Stimulated activated CD8-positive, alpha-beta memory T cell treated with anti-CD3 and anti-CD28 coated beads, Interleukin-4, amount 100 ng/mL, for 1 hour (primary cell): ENCODE measurements at places on chromosomes 4 and X.

DNA sequence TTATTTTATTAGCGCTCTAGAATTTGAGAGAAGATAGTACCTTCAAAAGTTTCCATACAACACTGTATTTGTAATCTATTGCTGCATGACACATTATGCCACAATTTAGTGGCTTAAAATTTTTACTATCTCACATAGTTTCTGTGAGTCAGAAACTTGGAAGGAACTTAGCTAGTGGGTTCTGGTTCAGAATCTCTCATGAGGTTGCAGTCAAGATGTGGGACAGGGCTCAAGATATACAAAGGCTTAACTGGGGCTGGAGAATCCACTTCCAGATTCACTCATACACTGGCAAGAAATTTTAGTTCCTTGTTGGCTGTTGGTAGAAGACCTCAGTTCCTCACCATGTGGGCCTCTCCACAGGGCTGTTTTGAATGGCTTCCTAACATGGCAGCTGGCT, 11.5 kb upstream of the C4orf54 start:
- DNase-seq, result no peak

- no peak for DNase-seq
Measured at GRCh38 chr4:8050555-8051206, 107.9 kb downstream of the ABLIM2 start.

DNA sequence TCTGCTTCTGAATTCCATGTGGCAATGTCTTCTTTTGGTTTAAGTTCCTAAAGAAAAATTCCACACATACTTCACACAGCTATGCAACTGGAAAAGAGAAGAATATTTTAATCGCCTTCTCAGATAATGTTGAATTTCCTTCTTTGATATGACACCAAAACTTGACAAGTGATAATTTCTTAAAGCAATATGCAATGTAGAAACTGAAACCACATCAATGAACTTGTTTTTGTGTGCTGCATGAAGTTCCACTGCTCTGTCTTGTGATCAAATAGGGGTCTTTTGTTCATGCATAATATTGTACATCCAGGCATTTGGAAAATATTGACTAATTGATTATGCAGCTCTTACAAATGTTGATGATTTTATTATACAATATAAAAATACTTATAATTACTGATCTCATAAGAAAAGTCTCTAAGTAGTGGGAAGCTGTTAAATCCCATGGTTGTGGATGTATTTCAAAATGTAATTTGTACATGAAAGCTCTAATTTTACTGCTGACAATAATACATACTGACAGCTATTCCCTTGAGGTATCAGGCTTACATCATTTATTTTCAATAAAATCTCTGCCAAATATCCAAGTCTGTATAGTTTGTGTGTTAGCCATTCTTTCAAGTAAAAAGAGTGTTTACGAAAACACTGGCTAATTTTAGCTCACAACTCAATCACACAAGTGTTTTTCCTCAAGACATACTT, 56.5 kb downstream of the AGA start:
- DNase-seq, result no peak

- DNase-seq, result no peak
Measured at GRCh38 chrX:16137416-16138107, 14.2 kb downstream of the GRPR start.

DNA sequence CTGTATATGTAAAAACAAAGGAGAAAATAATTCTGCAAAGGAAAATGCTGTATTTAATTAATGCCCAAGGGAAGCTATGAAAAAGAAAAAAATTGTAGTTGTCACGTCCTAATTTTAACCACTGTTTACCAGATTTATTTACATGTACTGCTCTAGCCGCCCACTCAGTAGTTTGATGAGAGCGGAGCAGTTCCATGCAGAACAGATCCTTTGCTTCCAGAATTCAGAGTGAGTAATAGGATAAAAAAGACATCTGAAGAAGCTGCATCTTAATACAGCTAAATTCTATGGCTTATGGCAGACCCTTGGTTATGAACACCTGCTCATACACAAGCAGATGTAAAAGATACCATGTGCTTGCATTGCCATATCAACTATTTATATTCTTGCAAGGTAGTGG, 287.0 kb downstream of the GASK1B start:
- DNase-seq, result no peak

GRCh38 chrX:38166478-38167083, 54.1 kb downstream of the SRPX start:
- no peak for DNase-seq

- no peak for DNase-seq
Measured at GRCh38 chr4:152109531-152110509, 349.0 kb upstream of the GATB start.

- DNase-seq, result no peak
Measured at GRCh38 chr4:166658585-166658984, 575.7 kb downstream of the SPOCK3 start.

DNA sequence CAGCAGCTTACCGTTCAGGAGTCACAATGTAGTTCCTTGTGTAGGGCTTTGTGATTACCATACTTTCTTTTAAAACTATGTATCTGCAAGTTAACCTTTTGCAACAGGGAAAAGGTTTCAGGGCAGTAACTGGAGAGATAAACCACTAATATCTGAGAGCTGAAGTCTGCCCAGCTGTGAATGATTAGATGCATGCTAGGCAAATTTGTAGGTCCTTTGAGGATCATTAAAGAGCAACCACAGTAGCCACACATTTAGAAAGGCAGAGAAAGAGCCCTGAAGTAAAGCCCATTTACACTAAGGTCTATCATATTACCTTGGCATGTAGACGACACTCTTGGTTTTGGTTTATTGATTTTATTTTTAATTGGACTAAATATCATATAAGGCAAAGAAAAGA, 60.0 kb downstream of the ATP8A1 start:
- DNase-seq, result no peak

- no peak for DNase-seq
Measured at GRCh38 chrX:26262121-26262523, 46.2 kb downstream of the MAGEB5 start.

DNA sequence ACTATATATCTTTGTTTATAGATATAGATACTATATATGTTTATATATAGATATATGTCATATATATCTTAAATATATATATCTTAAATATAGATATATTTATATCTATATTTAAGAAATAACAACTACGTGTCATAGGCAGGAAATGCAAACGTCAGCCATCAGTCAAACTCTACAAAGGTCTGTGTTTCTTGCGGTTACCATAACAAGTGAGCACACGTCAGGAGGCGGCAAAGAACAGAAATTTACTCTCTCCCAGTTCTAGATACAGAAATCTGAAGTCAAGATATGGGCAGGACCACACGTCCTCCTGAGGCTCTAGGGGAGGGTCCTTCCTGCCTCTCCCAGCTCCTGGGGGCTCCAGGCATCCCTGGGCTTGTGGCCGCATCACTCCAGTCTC, 6.5 kb downstream of the PLCXD1 start:
- DNase-seq, result no peak

GRCh38 chr4:8869898-8870646, 1.6 kb downstream of the HMX1 start:
- DNase-seq, result no peak

DNA sequence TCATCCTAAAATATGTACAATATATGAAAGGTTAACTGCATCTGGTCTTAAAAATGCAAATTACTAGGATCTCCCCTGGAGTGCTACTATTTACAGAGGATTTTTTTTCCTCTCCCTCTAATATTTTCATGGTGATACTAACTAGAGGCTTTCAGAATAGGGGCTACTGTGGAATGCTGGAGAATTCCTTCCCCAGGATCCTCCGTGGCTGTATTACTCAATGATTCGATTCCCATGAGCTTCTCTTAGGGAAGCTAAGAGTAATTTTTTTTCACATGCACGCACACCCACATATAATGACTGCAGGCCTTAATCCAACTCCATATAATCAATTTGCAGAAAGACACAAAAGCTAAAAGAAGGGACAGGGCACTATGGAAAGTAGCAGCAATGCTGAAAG, 184.7 kb downstream of the ARHGAP6 start:
- no peak for DNase-seq

- DNase-seq, result no peak
Measured at GRCh38 chr4:41381384-41381783, 124.7 kb downstream of the UCHL1 start.

- no peak for DNase-seq
Measured at GRCh38 chr4:140213749-140214148, 59.8 kb upstream of the MAML3 start.

DNA sequence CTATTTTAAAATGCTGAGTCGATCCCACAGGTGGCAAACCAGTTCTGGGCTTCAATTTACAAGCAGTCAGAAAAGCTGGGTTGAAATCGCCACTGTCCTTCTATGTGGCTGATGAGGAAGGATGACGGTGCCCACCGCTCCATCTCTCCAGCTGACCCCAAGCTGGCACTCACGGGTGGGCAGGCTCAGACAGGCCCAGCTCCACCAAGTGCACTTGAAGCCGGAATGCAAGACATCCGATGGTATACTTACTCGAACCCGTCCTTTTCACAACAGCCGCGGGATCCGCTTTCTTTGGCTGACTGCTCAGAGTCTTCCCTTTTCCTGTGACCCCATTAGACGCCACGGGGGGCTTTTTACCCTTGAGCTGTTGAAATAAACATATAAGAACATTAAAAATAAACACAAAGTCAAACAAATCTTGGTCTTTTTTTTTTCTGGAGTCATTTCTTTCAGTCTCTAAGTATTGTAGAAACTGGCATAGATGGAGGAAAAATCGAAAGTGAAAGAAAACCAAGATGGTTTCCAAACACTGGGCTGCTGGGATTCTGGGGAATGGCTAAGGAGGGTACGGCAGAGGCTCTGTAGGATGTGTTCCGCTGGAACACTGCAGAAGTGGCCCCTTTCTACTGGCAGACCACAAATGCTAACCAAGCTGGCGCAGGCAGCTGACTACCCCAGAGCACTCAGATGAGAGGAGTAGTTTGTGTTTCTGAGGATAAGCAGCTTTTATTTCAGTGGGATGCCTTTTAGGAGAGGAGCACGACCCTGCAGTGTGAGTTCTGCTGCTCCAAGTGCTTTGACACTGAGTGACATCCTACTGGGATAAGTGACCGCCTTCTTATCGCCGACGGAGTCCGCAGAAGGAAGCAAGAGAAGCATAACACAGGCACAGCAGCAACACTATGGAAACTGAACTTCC, 160.9 kb downstream of the AFAP1 start:
- DNase-seq, result no peak

DNA sequence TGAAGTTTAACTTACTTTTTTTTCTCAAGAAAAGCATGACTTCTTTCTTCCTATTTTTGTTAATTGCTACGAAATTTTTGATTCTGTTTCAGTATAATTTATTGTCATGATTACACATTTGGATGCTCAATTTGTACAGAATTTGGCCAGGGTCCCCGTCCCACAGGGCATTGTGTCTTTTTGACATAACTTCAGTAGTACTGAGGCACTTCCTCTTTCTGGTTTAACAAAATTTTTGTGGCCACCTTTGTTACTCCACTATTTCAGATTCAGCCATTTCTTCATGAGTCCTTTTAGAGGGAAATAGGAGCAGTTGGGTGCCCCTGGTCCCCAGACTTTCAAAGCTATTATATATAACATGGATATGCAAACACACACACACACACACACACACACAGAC, 1248.7 kb downstream of the PCDH7 start:
- no peak for DNase-seq

GRCh38 chr4:145069361-145069760, 28.6 kb downstream of the ANAPC10 start:
- no peak for DNase-seq

DNA sequence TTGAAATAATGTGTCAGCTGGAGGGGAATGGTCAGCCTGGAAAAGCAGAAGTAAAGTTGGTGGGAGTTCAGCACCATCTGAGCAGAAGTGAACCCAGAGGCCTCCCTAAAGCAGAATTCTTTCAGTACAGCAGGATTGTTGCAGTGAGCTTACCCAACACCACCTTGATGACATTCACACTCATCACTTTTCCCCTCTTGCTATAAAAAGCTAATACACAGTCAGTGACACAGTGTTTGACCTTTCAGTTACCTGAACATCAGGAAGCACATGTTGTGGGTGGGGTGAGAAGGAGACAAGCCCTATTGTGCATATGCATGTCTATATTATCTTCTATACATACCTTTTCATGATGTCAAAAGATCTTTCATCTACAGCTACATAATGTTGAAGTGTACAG, 624.7 kb upstream of the ZFP42 start:
- DNase-seq, result no peak

- DNase-seq, result no peak
Measured at GRCh38 chr4:56310401-56311125, 76.7 kb downstream of the AASDH start.

DNA sequence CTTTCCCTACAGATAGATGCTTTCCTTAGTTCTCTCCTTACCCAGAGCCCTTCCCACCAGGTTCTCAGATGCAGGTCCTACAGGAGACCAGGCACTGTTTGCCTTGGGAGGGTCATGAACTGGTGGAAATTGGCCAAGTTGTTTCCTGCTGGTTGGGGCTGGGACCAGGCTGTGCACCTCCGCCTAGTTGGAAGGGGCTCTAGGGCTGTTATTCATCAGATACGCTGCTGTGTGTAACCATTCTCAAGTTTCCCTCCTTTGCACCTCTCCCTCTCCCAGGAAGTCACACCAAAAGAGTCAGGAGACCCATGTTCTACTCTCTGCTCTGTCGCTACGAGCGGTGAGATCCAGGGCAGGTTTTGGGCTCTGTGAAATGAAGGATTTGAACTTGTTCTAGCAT, 11.9 kb upstream of the VSIG1 start:
- no peak for DNase-seq

- DNase-seq, result no peak
Measured at GRCh38 chrX:114976292-114976691, 41.1 kb downstream of the IL13RA2 start.

DNA sequence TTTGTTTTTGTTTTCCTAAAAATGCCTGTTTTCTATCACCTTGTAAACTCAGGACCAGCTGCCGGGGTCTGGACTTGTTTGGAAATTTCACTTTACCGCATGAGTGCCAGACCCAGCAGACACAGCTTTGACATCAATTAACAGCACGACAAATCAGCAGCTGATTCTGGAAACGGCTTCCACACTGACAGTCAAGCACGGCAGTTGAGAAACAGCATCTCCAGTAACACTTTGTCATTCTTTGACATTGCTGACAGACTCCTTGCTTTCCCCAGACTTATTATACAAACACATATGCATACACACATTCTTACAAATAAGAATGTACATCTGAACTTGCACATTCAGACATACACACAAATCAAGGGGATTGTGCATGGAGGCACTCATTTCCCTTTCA, 1017.6 kb upstream of the HS3ST1 start:
- DNase-seq, result no peak

DNA sequence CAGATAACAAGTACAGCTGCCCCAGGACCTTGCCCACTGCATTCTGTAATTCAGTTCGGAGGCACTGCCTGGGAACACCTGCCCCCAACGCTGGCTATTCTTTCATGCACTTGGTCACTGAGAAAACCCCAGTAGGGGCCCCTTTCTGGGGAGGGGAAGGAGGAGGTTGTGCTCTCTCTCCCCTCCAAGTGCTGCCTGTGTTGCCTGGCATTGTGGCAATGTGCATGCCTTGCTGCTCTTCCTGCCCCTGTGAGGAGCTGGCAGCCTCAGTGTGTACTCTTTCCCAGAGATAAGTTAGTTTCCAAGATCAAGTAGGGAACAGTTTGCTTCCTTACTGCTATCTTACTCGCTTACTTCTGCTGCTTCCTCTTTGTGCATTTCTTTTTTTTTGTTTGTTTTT, 90.8 kb downstream of the AASDH start:
- no peak for DNase-seq

- DNase-seq, result no peak
Measured at GRCh38 chr4:83772685-83773084, 236.8 kb downstream of the GPAT3 start.
